ENCODE measurements at places on chromosomes 3 and 15. TPM values are rescaled to one million over a fixed set of nuclear protein-coding genes. Genes with fewer than 3 reads are reported as not detected.

The OR4F6 gene
- not detected for total RNA-seq

The ADCY5 gene
- 0.57 TPM for total RNA-seq

The RLBP1 gene
- total RNA-seq, result not detected

The PFN2 gene
- total RNA-seq, result 149 TPM

The USP13 gene
- 9.8 TPM for total RNA-seq

The MUSTN1 gene
- total RNA-seq, result 0.35 TPM

The GRAMD2A gene
- 0.07 TPM for total RNA-seq

The DUOXA2 gene
- total RNA-seq, result not detected

The C3orf80 gene
- total RNA-seq, result 1.8 TPM

The EIF3J gene
- total RNA-seq, result 99.2 TPM

The MUC13 gene
- total RNA-seq, result 8.3 TPM

The ANP32A gene
- total RNA-seq, result 299 TPM

The ACKR2 gene
- total RNA-seq, result not detected

The AHSG gene
- 0.16 TPM for total RNA-seq

The APBA2 gene
- total RNA-seq, result 16.3 TPM

The SERPINI2 gene
- total RNA-seq, result not detected

The LDHAL6B gene
- not detected for total RNA-seq

The MYL3 gene
- total RNA-seq, result not detected
